ENCODE measurements at places on chromosomes 11 and 22.

DNA sequence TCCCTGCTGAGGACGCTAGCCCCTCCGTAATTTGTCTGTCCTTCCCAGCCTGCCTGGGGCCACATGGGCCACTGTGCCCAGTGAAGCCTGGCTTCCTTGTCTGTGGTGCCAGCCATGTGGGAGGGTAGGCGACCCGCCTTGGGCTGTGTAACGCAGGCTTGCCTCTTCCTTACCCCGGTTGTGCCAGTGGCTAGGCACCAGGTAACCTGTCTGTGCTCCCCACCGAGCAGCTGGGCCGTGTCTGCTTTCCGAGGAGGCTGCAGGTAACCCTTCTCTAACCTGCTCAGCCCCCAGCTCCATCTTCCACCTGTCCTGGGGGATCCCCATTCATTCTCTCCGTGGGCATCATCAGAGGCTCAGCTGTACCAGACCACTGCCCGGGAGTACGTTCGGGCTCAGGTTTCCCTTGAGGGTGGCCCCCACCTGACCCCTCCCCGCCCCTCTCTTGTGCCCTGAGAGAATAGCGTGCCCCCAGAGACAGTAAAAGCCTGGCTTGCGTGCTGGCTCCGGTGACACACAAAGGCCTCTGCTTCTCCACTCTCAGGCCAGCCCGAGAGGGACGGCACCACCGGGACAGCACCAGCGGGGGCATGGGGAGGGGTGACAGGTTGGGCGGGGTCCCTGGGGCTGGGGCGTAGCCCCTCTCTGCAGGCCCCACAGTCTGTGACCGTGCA, 79.1 kb downstream of the CDKN1C start:
- peak; percentile 66 for DNase-seq

- no peak for DNase-seq
These were observed 47.7 kb upstream of the ANO1 start for GRCh38 chr11:70030412-70030811.

GRCh38 chr11:118227865-118228785, 3.3 kb upstream of the JAML start:
- no peak for DNase-seq

GRCh38 chr11:68383976-68384501, 71.6 kb downstream of the LRP5 start:
- DNase-seq: peak; percentile 61

DNA sequence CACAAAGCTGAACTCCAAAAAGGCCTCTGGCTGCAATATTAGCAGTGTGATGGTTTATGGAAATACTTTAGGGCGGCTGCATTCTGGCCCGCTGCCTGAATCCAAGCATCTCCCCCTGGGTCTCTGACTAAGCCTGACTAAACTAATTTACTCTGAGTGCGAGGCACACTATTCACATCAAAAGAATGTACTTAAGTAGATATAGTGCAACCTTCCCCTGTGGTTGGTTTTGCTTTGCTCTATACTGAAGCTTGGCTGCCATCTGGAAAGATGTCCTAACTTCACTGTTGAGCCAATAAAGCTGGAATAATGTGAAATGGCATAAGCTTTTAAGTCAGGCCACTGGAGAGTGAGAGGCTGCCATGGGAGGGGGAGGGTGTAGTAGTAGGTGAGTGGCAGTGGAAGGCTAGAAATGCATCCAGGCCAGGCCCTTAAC, 321.6 kb downstream of the AASDHPPT start:
- no peak for DNase-seq

Data from spleen (tissue), 13 donors.